ENCODE measurements at places on chromosomes 5 and 9.

DNA sequence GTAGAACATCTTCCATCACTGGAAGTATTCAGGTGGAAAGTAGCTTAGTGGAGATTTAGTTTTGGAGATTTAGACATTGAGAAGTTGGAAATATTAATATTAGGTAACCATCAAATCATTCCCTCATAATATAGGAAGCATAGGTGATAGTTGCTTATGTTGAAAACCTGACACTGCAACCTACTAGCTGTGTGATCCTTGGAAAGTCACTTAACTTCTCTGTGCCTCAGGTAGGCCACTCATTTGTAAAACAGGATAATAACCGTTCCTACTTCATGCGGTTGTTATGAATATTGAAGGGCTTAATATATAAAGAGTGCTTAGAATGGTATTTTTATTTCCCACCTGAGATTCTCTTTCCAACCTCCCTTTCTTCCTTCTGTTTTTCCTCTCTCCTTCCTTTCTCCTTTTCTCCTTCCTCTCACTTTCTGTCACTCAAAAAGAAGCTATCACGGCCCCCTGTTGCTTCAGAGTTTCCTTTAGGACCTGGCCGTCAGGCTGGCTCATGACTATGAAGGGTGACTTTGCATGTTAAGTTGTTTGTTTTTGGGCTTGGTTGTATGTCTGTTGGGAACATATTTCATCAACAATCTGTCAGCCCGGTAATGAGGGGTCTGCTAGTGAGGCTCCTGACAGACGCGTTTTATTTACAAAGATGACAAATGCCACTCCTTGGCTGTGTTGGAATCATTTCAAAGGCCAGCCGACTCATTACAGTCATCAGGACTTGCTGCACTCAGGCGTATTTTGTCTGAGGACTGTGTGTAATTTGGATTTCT, 31.0 kb downstream of the DOCK2 start:
- no peak for DNase-seq

- DNase-seq, result no peak
Observed at GRCh38 chr9:1910269-1910811, 104.8 kb upstream of the SMARCA2 start.

- DNase-seq, result no peak
Observed at GRCh38 chr5:100790951-100791350, 112.1 kb downstream of the ST8SIA4 start.

- DNase-seq, result no peak
Observed at GRCh38 chr9:125133403-125134329, 9.7 kb downstream of the SCAI start.

- no peak for DNase-seq
Observed at GRCh38 chr5:354581-355378, 33.3 kb downstream of the AHRR start.

- no peak for DNase-seq
Observed at GRCh38 chr5:109669991-109670706, 19.6 kb upstream of the MAN2A1 start.

DNA sequence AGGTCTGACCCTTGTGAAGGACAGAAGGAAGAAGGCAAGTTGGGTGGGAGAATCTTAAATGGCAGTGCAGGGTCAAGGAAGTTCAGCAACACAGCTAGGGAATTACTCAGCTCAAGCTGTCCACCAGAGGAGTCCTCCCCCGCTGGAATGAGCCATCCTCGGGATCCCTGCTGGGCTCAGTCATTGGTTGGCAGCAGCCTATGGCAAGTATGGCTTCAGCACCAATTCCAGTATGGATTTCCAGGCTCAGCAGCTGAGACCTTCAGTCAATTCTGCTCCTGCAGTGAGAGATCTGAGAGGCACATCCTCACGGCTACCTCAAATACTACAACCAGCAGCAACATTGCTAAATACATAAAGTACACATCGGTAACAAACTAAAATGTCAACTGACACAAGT, 280.6 kb upstream of the PIK3R1 start:
- no peak for DNase-seq

DNA sequence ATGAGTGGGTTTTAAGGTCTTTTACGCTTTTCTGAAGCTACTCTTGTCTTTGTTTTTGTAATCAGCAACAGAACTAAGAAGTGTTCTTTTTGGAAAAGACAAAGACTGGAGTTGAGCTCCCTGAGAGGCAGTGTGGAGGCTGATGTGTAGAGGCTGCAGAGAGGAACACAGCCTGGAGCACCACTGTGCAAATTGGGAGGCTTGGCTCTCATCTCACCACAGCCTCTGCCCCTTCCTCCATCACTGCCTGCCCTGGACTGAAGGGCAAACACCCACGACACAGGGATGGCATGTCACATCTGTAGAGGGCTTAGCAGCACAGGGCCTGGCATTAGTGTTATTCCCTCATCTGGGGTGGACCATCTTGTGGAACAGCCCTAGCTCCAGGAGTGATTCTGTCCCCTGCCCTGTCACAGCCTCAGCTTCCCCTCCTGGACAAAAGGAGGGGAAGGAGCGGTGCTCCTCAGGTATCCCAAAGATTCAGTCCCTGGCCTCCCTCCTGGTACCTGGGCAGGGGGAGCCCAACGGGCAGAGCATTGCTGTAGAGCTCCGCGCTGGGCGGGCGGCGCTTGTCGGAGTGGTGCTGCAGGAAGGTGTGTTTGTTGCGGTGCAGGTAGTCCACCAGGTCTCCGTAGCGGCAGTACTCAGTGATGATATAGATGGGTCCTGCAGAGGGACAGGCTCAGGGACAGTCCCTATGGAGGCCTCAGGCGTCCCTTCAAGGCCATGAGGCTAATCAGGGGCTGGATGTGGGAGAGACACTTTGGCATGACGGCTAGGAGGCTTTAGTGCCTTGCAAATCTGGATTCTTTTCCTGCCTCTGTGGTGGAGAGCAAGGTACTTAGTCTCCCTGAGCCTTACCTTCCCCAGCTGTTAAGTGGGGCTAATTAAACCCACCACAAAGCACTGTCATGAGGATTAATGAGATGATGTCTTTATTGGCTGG, 32.8 kb downstream of the PDGFRB start:
- DNase-seq, result no peak

- no peak for DNase-seq
Observed at GRCh38 chr5:133267601-133268000, 215.8 kb downstream of the HSPA4 start.

- no peak for DNase-seq
Observed at GRCh38 chr9:32573821-32574220, 862 bp upstream of the NDUFB6 start.

DNA sequence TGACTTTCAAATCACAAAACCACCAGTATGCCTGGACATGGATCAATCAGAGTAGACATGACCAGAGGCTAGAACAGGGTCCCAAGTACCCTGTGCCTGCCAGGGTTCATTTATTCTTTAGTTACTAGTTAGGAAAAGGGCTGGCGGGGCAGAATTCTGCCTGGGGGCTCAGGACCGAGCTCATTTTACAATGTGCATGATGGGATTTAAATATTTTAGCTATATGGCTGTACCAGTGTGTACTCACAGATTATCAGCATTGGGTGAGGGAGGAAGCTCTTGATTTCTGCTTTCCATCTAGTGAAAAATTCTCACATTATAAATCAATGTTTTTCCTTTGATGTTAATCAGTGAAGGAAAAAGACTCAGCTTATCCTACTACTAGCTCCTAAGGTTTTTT, 1511.1 kb downstream of the EFNA5 start:
- no peak for DNase-seq

GRCh38 chr9:8351436-8351835, 551.9 kb upstream of the DMAC1 start:
- no peak for DNase-seq

- no peak for DNase-seq
Observed at GRCh38 chr9:125701351-125701750, 5.7 kb downstream of the MAPKAP1 start.

- DNase-seq, result no peak
Observed at GRCh38 chr9:111839387-111839786, 44.6 kb upstream of the SHOC1 start.

GRCh38 chr5:133229931-133230664, 178.3 kb downstream of the HSPA4 start:
- DNase-seq, result no peak

DNA sequence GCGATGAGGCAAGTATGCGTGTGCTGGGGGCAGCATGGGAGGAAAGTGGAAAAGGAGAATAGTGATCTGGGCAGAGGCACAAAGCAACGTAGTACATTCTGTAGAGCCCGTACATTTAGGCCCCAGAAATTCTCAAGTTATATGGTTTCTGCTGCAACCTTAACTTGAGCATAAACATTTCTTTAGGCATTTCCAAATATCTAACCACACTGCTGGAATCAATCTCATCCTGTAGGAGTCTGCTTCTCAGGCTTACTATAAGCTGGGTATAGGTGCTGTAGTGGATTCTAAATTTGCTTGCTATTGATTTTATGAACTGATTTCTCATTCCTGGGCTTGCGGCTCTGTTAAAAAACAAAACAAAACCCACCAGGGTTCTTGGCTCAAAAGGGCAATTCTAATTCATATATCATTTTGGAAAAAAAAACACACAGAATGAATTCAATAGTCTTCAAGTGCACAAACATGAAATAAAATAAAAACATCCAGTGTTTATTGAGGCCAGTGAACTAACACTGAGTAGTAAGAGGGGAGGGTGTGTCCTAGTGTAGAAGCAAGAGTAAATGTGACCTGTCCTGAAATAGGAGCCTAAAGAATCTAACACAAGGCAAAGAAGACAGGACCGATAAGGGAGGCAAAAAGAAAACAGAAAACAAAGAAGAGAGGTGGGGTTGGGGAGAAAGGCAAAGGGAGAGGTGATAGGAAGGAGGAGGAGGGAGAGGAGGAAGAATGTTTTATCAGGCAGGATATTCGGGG, 145.5 kb upstream of the LHFPL2 start:
- no peak for DNase-seq

DNA sequence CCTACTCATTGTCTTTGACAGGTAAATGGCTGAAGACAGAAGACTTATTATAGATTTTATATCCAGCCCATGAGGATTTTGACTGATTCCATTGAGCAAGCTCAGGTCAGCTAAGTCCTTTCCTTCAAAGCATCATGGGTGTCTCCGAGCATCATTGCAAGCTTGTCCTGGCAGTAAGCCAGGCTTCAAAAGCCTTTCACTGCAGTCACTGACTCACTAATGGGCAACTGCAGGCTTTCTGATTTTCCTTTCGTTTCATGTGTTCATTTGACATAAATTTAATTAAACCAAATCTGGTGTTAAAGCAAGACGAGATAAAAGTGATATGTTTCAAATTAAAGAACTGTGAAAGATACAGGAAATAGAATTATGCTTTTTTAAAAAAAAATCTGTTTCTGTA, 426.2 kb downstream of the ANXA1 start:
- no peak for DNase-seq

DNA sequence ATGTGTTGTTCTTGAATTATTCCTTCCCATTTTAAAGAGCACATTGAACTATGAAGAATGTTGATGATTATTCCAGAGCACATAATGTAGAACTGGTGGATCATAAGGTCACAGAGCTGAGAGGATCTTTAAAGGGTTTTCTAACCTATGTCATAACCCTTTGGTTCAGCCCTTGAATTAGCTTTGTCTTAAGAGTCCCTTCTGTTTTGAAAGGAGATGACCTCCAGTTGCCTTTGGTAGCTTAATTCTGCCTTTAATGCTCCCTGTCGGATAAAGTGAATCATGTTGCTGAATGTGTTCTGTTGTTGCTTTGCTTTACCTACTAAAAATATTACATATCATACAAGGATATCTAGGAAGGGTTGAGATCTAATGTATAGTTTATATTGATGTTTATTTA, 99.1 kb upstream of the PRRC1 start:
- no peak for DNase-seq

GRCh38 chr5:34543687-34544086, 112.4 kb upstream of the RAI14 start:
- DNase-seq, result no peak

- no peak for DNase-seq
Observed at GRCh38 chr5:92455011-92455410, 1071.9 kb upstream of the ARRDC3 start.

- DNase-seq, result no peak
Observed at GRCh38 chr5:102762562-102763227, 7.6 kb downstream of the PAM start.

- DNase-seq, result no peak
Observed at GRCh38 chr9:6855860-6856259, 98.1 kb downstream of the KDM4C start.

- DNase-seq, result no peak
Observed at GRCh38 chr5:163509291-163509951, 4.0 kb downstream of the MAT2B start.

GRCh38 chr9:132114102-132114707, 34.5 kb upstream of the MED27 start:
- no peak for DNase-seq

DNA sequence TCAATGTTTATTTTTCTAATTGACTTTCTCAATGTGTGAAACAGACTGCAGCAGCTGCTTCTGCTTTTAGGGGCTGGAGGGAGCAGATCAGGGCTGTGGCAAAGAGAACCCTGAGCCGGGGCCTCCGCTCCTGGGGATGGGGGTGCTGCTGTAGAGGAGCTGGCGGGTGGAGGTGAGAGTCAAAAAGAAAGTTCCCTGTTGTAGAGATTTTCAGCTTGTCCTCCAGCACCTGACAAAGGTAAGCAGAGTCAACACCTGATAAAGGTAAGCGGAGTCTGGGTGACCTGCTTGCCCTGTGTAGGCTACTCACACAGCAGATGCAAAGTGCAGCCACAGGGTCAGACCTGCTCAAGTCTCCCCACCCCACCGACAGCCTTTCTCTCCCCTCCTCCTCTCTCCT, 252.4 kb upstream of the IRX1 start:
- DNase-seq, result no peak

DNA sequence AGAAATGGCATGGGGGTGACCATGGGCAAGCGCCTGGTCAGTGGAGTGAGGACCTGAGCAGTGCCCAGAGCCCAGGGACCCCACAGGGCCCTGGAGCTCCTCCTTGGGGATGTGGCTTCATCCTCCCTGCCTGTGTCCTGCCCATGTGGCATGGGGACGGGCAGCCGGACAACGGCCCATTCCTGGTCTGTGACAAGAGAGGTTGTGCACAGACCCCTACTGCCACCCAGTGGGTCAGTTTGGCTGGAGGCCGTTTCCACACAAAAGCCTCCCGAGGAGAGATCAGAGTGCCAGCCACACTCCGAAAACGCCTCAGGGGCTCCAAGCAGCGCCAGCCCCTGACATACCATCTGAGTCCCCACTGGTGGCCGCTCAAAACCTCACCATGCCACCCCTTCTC, 19.8 kb downstream of the SLC6A18 start:
- no peak for DNase-seq

- DNase-seq, result no peak
Observed at GRCh38 chr9:98083061-98083501, 26.5 kb downstream of the NANS start.

DNA sequence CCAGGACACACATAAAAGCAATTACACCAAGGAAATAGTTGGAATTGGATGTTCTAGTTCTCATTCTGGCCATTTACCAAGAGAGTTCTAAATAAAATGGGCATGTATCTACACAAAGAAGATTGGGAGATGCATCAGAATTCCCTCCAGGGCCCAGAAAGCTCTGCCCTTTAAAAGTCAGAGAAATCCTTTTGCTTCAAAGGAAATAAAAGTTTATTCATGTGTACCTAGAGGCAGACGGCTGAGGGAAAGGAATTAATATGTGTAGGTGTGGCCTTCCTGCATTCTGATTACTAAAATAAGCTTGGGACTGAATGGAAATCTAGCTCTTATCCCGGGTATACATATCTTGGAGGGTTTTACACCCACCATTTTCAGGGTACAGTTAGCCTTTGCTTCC, 719.4 kb downstream of the SEMA5A start:
- DNase-seq, result no peak

GRCh38 chr5:143124593-143124992, 278.9 kb downstream of the NR3C1 start:
- no peak for DNase-seq

- no peak for DNase-seq
Observed at GRCh38 chr5:117161718-117162335, 587.2 kb upstream of the SEMA6A start.

- no peak for DNase-seq
Observed at GRCh38 chr9:136432591-136432990, 7.1 kb downstream of the INPP5E start.

All from NCI-H2081 treated with DMSO at 0.1 percent for 48 hours (cell line).